Fibroblast of skin of right biceps (primary cell): ENCODE measurements at places on chromosomes 2 and 18.

DNA sequence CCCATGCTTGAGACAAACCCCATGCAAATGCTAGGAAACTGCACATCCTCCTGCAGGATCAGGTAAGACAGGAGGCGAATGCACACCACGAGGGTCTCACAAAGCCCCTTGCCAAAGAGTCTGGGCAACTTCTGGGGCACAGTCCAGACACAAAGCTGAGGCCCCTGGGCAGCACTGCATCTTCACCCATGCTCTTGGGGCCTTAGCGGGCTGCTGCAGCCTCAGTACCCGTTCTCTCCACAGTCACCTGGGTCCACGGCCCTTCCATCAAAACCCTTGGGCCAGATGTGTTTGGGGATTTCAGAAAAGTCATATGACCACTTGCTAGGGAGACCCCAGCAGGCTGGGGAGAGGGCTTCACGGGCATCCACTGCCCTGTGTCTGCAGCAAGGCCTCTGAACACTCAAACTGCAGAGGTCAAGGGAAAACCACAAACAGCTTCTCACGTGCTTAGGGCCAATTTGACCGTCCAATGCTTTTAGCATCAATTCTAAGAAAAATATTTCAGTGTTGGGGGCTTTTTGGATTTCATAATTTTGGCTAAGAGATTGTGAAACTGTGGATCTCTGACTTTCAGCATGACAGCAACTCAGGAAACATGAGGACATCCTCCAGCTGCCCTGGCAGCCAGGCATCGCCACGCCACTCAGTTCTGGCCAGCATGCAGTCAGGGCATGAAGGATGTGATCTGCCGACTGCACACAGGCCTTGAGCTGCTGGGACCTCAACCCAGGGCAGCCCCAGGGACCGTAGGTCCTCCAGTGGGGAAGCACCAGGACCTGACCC lies 20.0 kb downstream of the PASK start:
- no peak for DNase-seq

- DNase-seq, result no peak
These were observed 23.7 kb downstream of the ATOH8 start for GRCh38 chr2:85777441-85777861.

DNA sequence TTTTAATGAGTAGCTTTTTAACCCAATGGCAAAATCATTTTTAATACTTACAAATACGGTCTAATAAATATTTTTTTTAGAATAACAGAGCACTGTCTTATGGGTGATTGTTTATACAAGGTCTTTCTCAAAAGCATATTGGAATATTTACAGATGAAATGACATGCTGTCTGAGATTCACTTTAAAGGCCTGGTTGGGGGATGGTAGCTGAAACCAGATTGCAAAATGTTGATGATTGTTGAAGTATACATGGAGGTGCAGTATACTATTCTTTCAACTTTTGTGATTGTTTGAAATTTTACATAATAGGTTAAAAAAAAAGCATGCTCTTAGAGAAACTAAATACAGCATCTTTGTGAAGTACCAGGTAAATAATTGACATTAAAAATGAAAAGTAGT lies 111.2 kb downstream of the FMNL2 start:
- no peak for DNase-seq

DNA sequence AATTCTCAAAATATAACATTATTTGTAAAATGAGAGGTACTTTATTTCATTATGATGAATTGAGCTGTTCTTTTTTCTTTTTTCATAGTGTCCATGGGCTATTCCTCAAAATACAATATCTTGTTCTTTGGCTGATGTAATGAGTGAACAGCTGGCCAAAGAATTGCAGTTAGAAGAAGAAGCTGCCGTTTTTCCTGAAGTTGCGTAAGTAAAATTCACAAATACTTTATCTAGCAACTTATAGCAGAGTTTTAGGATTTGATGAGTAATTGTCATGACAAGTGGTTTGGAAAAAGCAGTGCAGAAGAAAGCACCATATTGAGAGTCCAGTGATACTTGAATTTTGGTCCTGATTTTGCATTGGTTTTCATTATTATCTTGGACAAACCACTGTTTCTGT lies 9.8 kb downstream of the RIOK3 start:
- no peak for DNase-seq
